ENCODE measurements at places on chromosomes 3 and 15.

DNA sequence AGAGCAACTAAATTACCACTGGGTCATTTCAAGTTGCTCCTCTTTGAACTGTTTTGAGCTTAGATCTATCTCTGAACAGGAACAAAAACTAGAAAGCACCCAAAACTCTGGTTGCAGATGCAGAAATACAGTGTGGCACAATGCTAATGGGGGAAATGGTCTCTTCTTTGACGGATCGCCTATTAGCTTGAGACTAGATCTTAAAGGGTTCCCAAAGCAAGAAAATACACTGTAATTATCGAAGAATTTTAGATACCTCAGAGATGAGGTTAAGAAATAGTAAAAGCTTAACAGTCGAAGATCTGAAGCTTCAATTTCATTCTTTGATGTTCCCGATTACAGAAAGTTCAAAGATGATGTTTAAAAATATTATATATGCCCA, 818 bp downstream of the PPP1R2 start:
- DNase-seq: no peak

DNA sequence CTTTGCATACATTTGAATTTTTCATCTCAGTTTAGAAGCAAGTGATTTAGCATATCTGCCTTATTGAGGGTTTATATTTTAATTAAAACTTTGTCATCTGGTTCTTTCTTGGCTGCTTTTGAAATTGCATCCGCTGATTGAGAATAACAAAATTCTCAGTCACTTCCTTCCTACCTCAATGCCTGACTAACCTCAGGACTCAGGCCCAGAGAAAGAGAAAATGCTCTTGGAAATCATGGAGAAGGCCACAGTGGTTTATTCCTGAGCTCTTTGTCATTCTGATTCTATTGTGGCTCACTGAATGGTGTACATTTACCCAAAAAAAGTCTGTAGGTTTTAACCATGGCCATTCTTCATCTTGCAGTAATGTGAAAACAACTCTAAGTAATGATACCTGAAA, 533.9 kb downstream of the TBL1XR1 start:
- DNase-seq: no peak

DNA sequence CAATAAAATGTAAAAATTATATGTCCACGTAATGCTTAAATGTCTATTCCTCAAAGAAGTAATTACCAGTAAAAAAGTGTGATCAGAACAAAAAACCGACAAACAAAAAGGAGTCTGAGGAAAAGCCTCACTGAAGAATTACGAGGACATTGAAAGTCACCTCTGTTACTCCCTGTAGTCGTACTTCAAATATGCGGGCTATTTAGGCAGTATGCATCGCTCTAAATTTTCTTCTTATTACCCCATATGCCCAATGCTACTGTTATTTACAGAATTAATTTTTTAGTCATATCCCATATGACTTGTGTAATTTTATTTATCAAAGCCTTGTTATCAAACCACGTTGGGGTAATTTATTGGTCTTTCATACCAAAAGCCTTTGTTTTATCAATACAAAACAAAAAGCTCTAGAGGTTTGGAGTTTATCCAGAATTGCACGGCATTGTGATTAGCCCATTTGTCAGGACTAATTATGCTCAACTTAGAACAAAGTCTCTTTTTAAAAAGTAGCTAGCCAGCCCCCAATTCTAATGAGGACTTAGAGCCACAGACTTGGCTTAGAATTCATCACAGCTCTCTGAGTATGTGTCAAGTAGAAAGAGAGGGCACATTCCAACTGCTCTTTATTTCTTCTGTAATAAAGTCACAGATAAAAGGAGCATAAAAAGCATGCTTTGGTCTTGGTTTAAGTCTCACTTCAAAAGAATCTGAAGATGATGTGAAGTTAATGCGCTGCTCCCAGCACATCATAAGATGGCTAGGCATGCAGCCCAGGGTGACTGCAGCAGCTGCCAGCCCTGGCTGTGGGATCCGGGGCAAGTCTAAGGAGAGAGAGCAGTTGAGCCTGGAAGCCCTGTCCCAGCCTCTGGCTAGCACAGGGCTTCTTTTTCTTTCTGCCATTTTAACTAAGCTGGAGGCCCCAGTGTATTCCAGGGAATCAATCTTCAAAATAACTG, 521.0 kb downstream of the GABRG3 start:
- DNase-seq: no peak

DNA sequence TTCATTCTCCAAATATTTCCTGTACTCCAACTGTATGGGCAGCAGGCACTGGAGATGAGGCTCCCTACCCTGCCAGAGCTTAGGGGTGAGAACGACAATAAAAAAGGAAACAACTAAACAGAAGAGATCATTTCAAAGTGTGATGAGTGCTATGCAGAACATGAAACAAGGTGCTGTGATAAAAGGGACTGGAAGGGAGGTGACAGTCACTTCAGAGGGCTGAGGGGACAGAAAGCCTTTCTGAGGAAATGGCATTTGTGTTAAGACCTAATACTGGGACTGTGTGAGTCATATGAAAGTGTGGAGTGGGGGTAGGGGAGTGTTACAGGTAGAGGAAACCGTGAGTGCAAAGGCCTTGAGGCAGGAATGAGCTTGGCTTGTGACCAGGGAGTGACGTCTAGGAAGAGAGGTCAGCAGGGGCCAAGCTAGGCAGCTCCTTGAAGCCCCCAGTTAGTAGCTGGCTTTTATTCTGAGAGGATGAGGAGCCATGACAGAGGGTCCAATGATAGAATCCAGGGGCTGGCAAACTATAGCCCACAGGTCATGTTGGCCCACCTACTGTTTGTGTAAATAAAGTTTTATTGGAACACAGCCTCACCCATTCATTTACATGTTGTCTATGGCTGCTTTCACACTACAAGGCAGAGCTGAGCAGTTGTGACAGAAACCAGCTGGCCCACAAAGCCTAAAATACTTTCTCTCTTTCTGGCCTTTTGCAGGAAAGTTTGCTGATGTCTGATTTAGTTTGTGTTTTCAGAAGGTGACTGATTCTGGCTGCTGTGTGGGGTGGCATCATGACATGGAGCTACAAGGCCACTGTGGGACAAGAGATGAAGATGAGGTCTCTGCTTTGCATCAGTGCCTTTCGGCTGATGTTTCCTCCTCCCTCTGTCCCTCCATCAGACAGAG, 56.6 kb downstream of the LSM3 start:
- no peak for DNase-seq

DNA sequence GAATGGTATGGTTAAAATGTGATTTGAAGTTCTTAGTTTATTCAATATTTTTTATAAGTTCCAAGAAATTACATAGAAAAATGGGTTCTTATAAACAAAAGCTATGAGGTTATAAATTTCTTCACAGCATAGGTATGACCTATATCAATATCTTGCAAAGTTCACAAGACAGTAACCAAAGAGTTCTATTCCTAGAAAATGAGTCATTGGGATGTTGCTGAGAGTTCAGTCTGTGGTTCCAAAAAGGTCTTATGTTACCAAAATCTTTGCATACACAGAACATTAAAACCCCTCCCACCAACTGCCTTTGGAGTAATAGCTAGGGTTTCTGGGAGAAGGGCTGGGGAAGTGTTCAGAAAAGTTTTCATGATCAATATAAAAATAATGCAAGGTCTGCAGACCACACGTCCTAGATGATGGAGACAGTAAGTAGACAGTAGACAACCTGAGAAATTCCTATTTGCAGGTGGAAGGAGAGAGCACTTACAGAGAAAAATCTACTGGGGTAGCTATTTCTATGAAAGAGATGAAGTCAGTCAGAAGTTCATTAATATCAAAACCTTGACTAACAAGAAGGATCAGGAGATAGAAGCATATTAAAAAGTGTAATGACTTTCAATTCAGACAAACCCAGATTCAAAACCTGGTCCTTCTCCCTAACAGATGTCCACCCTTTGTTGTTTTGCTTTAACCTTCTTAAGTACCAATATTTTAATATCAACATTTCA, 279.3 kb downstream of the KCNH8 start:
- no peak for DNase-seq

DNA sequence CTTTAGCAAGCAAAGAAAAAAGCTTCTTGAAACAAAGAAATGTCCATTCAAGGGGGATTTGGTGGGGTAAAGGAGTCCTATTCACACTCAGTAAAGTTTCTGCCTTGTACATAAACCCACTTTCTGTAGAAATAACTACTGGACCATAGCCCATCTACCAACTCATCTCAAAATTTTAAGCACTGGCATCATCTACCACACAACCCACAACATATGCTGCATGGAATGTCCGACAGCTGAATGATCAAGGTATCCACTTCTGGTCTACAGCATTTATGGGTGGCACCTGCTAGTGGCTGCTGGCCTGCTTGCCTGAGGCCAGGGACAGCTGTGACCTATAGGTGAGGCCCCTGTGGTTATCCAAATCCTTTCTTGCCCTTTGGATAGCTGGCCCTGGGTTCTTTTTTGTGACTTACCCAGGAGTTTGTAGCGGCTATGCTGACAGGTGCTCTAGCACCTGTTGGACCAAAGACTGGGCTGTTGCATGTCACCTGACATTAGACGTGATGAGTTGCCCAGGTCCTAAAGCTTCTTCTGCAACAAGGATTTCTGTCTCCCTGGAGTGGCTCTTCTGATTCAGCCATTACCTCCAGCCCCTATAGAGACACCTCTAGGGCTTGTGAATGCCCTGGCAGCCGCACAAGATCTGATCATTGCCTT, 19.2 kb upstream of the MEF2A start:
- no peak for DNase-seq

GRCh38 chr3:71502066-71502625, 81.4 kb downstream of the FOXP1 start:
- DNase-seq: no peak

GRCh38 chr15:67103432-67103831, 38.0 kb downstream of the SMAD3 start:
- no peak for DNase-seq

DNA sequence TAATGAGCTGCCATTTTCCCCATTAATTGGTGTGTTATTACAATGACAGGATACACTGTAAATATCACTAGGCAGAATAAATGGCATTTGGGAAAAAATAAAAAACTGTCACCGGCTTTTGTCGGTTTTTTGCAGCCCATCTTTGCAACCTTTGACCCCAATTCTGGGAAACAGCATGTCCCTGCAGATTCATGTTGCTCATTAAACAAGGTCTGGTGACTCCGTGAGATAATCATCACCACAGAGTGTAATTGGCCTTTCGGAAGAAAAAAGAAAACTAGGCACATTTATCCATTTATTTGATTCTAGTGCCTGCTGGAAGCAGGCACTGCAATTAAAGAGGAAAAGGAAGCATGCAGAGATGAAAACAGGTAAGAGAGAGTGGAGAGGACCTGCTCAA, 64.5 kb downstream of the TRAT1 start:
- no peak for DNase-seq

DNA sequence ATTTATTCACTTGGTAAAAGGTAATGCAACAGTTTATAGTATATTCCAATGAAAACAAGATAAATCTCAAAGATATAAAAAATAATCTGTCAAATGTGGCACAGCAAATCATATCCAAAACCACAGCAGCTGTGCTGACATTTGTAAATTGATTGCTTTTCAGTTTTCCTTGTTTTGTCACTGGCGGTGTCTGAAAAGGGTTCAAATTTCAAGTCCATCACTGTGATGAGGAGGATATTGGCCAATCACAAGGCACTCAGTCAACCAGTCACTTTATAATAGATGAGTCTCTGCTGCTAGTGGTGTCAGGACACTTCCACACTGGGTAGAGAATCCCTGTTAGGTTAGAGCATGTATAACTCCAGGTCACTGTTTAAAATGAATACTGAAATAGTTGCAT, 154.8 kb downstream of the SLC9A9 start:
- no peak for DNase-seq

- no peak for DNase-seq
Measured at GRCh38 chr15:90126022-90126421, 23.8 kb upstream of the IDH2 start.

- DNase-seq: no peak
Measured at GRCh38 chr3:148246291-148246923, 451.3 kb upstream of the AGTR1 start.

GRCh38 chr3:15754047-15754446, 43.7 kb downstream of the ANKRD28 start:
- DNase-seq: no peak

GRCh38 chr3:135301670-135302069, 506.6 kb downstream of the EPHB1 start:
- DNase-seq: no peak

DNA sequence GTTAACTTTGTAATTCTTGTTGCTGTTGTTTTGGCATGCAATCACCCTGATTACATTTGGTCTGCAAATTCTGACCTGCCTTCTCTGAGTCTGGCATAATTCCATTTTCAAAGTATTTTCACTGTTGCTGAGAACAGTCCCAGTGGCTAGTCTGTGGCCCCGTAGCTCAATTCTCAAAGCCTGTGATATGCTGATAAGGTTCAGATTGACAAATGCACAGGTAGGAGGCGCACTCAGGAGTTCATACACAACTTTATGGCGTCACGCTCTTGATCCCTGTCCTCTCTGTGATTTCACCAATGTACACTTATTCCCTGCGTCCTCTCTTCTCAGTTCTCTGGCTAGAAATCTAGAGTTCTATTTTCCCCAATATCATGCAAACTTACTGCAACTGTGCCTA, 376.6 kb upstream of the SLCO3A1 start:
- no peak for DNase-seq

DNA sequence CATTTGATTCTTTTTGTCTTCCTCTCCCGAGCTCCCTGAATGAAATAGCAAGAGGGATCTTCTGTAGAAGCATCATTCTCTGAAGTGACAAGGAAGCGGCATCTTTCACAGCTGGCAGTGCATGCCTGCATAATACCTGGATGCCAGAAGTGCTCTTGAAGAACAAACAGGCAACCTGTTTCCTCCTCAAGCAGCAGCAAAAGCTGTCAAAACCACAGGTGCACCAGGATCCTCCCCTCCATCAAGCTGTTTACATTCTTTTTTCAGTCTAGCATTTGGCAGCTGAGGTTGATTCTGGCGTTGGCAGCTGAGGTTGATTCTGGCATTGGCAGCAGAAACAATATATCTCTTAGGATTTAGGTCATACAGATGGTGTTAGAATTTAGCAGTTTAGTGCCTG, 979.0 kb downstream of the TUSC7 start:
- DNase-seq: no peak

GRCh38 chr3:21794291-21794690, 43.3 kb upstream of the ZNF385D start:
- DNase-seq: no peak

GRCh38 chr3:165188452-165188851, 7.7 kb downstream of the SLITRK3 start:
- no peak for DNase-seq

- DNase-seq: no peak
Measured at GRCh38 chr3:120349855-120350125, 636 bp upstream of the LRRC58 start.

DNA sequence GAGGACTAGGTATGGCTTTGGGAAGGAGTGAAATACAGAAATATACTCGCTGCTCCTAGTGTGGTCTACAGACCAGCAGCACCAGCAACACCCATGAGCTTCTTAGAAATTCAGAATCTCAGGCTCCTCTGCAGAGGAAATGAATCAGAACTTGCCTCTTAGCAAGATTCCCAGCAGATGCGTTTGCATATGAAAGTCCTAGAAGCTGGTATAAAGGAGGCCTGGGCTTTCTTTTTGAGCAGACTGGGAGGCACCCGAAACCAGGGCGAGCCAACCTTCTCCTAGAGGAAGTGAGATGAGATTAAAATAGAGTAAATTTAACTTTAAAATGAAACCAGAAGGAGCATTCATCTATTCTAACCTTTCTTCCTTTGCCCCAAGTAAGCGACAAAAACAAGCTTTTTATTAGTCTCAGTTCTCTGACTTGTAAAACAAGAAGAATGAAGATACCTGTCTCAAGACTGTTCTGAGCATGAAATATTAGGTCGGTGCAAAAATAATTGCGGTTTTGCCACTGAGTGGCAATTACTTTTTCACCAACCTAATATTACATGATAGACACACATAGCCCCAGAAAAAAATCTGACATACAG, 140.0 kb downstream of the PDZRN3 start:
- no peak for DNase-seq
